Fibroblast of lung (primary cell): ENCODE measurements at places on chromosomes 5 and 9.

GRCh38 chr5:117590944-117591343 lies 1016.3 kb upstream of the SEMA6A start:
- no peak overlapping the region for H3K27ac ChIP-seq
- H3K4me3 ChIP-seq: no peak overlapping the region
- no peaks in the 10 kb centered on the region for H3K36me3 ChIP-seq
- no peaks in the 10 kb centered on the region for H3K27me3 ChIP-seq

GRCh38 chr5:33400675-33401074 lies 40.1 kb upstream of the TARS1 start:
- no peak overlapping the region for H3K4me3 ChIP-seq
- H3K36me3 ChIP-seq: no peaks in the 10 kb centered on the region
- no peak for DNase-seq
- peaks cover 6% of the 10 kb centered on the region for H3K4me1 ChIP-seq
- no peaks in the 10 kb centered on the region for H3K27me3 ChIP-seq

- no peak overlapping the region for H3K4me3 ChIP-seq
- H3K27me3 ChIP-seq: no peaks in the 10 kb centered on the region
- no peaks in the 10 kb centered on the region for H3K4me1 ChIP-seq
- H3K27ac ChIP-seq: no peak overlapping the region
Measured at GRCh38 chr9:88220652-88221051, 82.4 kb upstream of the SPATA31C2 start.

- H3K36me3 ChIP-seq: no peaks in the 10 kb centered on the region
- H3K4me3 ChIP-seq: no peak overlapping the region
- no peaks in the 10 kb centered on the region for H3K27me3 ChIP-seq
- peak; percentile 71 for DNase-seq
- H3K27ac ChIP-seq: no peak overlapping the region
- H3K4me1 ChIP-seq: peaks cover 8% of the 10 kb centered on the region
Measured at GRCh38 chr5:169581580-169582227, 1.9 kb upstream of the SPDL1 start.
